Right ventricle myocardium inferior (tissue), 1 donor: ENCODE measurements at places on chromosomes 7 and 10.

DNA sequence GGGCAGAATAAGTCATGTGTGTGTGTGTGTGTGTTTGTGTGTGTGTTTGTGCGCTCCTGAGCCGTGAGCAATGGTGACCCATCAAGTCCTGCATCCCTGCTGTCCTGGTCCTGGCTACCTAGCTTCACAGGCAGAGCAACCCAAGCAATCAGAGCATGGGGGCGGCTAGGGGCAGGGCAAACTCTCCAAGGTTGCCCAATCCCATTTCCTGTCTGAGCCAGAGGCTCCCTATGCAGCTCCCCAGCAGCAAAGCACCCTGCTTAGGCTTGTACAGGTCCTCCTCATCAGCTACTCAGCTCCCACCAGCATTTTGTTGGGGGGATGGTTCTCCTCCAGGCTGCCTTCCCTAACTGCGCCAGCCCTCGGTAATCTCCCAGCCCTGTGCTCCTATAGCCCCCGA lies 31.1 kb upstream of the CRHR2 start:
- peak; percentile 18 for DNase-seq

DNA sequence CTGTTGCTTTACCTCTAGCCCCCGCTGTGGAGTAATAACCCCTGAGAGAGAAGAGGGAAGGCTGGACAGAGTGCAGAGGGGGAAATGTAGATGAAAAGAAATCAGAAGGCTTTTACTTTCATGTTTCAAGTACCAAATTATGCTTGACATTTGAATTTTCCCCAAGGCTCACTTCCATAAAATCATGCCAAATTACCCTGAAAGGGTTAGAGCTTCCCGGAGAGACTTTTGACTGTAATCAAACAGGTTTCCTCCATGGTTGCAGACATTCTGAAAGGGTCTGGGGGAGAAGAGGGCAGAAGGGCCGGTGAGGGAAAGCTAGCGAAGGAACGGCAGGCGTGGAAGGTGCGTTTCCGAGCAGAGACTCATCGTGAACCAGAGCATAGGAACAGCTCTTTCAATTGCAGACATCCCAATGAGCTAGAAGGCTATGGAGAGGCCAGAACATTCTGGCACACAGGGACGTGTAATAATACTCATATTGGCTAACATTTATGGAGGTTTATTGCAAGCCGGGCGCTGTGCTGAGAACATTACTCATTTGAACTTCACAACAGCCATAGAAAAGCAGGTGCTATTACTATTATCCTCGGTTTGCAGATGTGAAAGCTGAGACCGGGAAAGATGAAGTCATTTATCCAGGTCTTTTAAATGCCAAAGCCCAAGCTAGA lies 620.8 kb upstream of the AUTS2 start:
- no peak for DNase-seq

- no peak for DNase-seq
Measured at GRCh38 chr10:110355922-110356627, 51.4 kb upstream of the SMNDC1 start.

DNA sequence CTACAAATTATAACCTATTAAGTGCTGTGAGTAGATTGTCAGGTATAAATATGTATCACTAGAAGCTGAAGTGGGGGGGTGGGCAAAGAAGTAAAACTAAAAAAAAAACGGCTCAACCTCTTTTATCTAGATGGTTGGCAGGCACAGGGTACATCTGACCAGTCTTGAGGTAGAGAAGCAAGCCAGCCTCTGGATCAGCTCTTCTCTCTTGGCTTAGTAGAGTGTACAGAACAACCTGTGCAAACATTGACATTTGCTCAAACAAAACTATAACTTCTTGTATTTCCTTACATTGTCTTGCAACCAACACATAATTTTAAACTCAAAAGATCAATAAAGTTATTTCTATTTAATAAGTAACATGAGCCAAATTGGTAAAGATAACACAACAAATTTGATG lies 25.6 kb downstream of the DNA2 start:
- no peak for DNase-seq

- no peak for DNase-seq
Measured at GRCh38 chr10:89357975-89358374, 19.9 kb upstream of the IFIT1B start.

- no peak for DNase-seq
Measured at GRCh38 chr7:48454750-48455192, 283.5 kb downstream of the ABCA13 start.

DNA sequence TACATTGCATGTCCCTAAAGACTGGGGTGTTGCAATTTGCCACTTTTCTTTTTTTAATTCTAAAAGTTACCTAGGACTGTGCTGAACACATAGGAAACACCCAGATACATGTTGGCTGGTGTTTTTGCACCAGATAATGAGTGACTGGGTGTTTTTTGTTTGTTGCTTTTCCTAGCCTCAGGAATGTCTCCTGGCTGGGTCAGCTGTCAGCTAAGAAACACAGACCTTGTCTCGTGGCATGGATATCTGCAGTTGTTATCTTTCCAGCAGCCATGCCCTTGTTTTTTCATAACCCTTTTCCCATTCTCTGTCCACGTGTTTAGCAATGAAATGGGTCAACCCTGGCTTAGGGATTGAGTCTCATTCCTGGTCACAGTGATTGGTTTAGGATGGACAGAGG lies 433.9 kb upstream of the ZMIZ1 start:
- DNase-seq = no peak

GRCh38 chr7:69772718-69773436 lies 174.6 kb downstream of the AUTS2 start:
- DNase-seq = no peak
